ENCODE measurements at places on chromosomes 2 and 18. TPM values are rescaled to one million over a fixed set of nuclear protein-coding genes. Genes with fewer than 3 reads are reported as not detected.

The SLC23A3 gene
- 4.4 TPM for total RNA-seq

The RETREG2 gene
- total RNA-seq: 129 TPM

The NFU1 gene
- total RNA-seq: 32.9 TPM

DNA sequence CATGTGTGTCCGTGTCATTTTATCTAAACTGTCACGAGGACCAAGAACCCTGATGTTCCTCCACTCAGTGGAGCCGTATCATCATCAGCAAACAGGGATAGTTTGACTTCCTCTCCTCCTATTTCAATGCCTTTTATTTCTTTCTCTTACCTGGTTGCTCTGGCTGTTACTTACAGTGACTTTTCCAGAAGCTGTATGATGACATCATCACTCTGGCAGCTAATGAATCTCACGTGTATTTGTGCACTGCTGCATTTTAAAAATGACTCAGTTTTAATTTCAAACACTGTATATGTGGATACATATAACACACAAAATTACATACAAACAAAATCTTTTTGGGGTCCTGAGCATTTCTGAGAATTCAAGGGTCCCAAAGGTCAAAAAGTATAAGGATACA is 481.4 kb downstream of the CDH2 start:
- no peak for DNase-seq

- DNase-seq: no peak
Observed at GRCh38 chr2:47373747-47374146, 29.2 kb upstream of the MSH2 start.

Measured in activated naive CD8-positive, alpha-beta T cell treated with anti-CD3 and anti-CD28 coated beads, Interleukin-2, amount 10 ng/mL, durations not matched to agents 7 days and 5 days (primary cell).